ENCODE measurements at places on chromosomes 2 and 18. TPM values are rescaled to one million over a fixed set of nuclear protein-coding genes. Genes with fewer than 3 reads are reported as not detected.

Gene ME2
- total RNA-seq: 40.5 TPM

Gene IMPACT
- total RNA-seq: 31.2 TPM

Gene TRIM54
- not detected for total RNA-seq

Gene L3MBTL4
- total RNA-seq: 16.2 TPM

Gene PLEKHH2
- 53.8 TPM for total RNA-seq

Gene C2orf92
- 14.4 TPM for total RNA-seq

Gene DES
- total RNA-seq: 59.4 TPM

Gene UGT1A3
- total RNA-seq: not detected

Gene NOL4
- total RNA-seq: not detected

Gene TCF23
- not detected for total RNA-seq

Gene OTX1
- not detected for total RNA-seq

Gene MC4R
- total RNA-seq: not detected

Gene TGFA
- total RNA-seq: 9.1 TPM
